ENCODE measurements at places on chromosomes 11 and 22.

DNA sequence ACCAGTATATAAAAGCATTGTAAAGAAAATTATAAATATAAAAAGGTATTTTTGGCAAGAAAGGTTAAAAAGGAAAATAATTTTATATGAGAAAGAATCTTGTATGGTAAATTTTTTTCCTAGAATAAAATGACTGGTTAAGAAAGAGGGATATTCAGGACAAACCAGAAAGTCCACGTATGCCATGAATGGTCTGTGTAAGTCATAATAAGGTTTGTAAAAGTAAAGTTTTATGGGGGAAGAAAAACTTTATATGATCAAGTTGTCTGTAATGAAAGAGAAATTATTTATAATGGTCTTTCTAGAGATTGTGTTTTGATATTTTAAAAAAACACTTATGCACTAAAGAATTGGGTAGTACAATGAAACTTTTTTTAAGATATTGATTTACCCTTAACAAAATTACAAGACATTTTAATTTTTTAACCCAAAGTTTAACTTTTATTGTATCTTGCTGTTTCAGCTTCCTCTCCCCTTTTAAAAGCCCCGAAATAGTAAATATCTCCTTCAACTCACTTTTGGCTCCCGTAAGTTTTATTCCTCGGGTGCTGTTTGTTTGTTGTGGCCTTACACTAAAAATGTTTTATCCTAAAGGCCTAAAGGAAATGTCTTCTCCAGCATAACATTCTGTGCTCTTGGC, 47.7 kb downstream of the AMOTL1 start:
- DNase-seq, result peak; percentile 57

DNA sequence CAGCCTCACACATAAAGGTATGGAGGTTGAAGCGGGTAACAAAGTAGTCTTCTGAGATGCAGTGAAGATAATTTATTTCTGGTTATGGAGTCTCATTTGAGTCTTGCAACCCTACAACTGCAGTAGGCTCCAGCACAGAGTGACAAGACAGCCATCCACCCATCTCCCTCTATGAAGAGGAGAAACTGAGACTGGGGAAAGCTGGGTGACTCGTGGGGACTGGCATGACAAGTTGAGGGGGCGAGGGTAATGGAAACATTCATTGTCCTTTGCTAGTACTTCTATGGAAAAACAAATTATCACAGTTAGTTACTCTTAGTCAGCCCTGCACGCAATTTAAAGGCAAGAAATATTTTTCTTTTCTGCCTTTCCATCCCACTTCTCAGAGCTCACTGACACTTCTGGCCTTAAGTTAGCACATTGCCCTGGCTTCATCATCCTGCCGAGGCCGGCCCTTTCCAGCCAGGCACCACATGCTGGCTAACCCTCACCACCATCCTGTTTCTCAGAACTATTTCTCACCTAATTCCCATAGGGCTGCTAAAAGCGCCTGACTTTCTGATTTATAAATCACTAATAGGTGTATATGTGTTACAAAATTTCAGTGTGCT, 361.1 kb downstream of the ETS1 start:
- no peak for DNase-seq

- DNase-seq, result no peak
Measured at GRCh38 chr11:118980191-118980881, 8.8 kb downstream of the FOXR1 start.

DNA sequence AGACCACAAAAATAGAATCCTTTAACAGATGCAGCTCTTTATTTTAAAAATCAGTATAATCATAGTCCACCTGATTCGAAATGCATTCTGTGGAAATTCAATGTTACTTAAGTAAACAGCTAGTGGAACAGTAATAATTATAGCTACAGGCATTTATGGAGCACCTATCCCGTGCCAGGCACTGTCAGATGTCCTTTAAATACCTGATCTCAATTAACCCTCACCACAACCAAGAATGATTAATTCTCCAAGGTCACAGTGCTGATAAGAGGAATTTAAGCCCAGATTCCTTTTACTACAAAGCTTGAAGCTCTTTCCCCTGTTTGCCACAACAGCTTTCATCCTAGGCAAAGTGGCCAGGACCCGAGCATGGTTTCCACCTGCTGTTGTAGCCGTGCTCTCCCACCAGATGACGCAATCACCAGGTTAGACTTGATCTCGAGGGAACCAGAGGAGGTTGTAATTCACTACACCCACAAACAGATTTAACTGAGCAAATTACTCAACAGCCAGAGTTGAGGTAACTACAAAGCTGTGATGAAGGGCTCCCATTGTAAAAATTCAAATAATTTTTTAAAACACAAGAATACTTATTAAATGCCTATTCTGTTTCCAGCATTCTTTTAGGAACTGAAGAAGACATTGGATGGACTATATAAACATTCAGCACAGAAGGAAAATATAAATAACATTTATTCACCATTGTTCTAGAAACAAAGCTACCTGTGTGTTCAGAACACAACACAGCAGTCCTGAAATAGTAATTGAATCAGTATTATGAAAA, 10.3 kb downstream of the PRDM10 start:
- peak; percentile 52 for DNase-seq

DNA sequence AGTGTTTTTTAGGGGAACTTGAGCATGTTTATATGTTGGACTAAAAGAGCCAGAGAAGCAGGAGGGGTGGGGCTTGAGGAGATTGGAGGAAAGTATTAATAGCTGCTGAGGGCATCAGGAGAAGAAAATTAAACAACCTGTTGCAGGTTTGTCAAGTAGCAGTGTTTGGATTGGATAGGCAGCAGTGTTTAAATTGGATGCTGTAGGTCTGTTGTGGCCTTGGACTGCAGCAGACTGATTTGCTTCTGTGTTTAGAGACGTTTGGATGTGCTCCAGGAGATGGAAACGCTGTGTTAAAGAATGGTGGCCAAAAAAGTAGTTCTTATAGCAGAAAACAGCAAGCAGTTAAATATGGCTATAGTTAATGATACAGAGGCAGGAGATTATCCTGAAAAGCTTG, 5.7 kb downstream of the EIF3L start:
- DNase-seq, result no peak

- DNase-seq, result peak; percentile 33
Measured at GRCh38 chr22:43570531-43571165, 158.8 kb downstream of the MPPED1 start.

- no peak for DNase-seq
Measured at GRCh38 chr11:113314065-113314388, 356 bp upstream of the TTC12 start.

- DNase-seq, result no peak
Measured at GRCh38 chr11:118343981-118344515, at the start of gene CD3G. CD3G (plus strand) TSS chr11:118344344; CDS start chr11:118344424, 80 bp downstream.

DNA sequence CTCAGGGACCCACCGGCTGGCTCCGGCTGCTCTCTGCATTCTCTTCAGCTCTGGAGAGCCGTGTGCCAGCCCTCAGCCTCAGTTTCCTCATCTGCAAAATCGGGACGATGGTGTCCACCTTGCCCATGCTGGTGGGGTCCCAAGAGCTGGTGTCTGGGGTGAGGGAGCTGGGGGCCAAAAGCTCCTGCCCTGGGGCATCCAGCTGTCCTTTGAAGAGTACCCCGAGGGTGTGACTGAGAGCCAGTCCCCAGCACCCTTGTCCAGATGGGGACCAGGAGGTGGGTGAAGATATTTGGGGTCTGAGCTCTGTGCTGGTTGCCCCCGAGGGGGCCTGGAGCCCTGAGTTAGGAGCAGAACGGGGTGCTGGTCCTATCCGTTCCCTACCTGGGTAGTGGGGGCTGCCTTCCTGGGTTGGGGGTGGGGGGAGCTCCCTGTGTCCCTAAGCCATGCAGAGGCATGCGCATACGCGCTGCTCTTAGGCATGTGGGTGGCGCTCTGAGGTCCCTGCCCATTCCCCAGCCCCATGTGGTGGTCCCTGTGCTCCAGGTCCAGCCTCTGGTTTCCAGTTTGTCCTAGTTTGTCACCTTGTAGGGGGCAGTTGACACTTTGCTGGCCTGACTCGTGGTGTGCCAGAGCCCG, 4.9 kb downstream of the LRP5 start:
- no peak for DNase-seq

DNA sequence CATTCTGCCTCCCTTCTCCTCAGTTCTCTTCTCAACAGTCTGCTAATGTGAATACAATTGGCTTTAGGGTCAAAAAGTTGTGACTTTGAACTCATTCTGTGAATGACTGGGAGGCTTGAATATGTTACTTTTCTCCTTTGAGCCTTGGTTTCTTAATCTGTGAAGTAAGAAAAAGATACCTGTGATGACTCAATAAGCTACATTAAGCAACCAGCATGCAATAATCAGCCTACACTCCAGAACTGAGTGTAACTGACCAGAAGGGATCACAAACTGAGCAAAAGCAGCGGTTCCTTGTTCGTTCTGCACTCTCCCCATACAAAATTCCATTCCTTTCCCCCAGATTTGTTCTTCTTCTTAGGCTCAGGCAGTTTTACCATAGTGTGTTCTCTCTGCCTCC, 23.4 kb downstream of the ZNF202 start:
- no peak for DNase-seq

GRCh38 chr11:67648140-67648795, 2.3 kb downstream of the ACY3 start:
- DNase-seq, result peak; percentile 77

DNA sequence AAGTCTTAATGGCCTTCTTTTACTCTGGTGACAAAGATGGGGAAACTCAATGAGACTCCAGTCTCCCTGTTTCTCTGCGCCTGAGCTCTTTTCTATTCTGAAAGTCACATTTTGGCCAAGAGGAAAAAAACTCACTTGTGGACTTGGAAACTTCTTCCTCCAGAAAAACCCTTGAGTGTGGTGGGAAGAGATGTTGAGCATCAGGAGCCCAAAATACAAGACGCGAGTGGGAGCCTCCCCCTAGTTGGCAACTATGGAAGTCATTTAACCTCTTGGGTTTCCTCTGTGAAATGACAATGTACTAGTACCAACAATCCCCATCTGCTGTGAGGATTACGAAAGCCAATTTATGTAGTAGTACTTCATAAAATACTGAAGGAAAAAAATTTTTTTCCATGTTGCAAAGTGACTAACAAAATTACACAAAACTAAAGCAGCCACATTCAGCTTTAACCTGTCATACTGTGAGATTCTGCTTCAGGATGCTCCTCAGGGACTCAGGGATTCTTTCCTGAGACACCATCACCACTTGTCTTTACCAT, 524 bp upstream of the SLC25A17 start:
- peak; percentile 21 for DNase-seq

DNA sequence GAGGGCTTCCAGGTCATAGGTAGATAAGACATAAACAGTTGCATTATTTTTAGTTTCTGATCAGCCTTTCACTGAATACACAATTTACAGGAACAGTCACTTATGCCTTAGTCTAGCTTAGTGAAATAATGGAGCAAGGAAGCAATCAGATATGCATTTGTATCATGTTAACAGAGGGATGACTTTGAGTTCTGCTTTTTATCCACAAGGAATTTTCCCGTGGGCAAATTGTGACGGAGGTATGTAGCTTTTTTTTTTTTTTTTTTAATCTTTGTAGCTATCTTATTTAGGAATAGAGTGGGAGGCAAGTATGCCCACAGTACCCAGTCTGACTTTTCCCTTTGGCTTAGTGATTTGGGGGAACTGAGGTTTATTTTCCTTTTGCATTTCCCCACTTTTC, 3.4 kb upstream of the NLRP10 start:
- DNase-seq, result no peak
